Activated naive CD4-positive, alpha-beta T cell (primary cell): ENCODE measurements at places on chromosomes 2 and 18.

GRCh38 chr2:191635333-191636234, 42.4 kb upstream of the NABP1 start:
- no peak for DNase-seq

DNA sequence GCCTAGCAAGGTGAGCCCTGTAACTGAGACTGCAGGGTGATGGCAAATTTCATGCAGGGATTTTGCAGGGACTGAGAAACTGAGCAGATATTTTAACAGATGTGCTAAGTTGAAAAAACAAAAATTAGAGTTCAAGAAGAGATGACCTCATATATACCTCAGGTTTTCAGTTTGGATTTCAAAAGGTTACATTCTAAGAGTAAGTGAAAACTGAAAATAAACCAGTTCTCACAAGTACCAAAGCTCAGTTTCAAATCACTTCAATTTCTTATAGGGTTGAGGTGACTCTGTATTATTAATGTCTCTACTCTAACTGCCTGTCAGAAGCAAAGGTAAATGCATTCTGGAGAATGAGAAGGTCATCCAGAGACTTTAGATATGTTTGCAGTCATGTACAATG, 237.4 kb upstream of the VRK2 start:
- no peak for DNase-seq

- no peak for DNase-seq
Measured at GRCh38 chr2:157990173-157990572, 111.5 kb upstream of the UPP2 start.

DNA sequence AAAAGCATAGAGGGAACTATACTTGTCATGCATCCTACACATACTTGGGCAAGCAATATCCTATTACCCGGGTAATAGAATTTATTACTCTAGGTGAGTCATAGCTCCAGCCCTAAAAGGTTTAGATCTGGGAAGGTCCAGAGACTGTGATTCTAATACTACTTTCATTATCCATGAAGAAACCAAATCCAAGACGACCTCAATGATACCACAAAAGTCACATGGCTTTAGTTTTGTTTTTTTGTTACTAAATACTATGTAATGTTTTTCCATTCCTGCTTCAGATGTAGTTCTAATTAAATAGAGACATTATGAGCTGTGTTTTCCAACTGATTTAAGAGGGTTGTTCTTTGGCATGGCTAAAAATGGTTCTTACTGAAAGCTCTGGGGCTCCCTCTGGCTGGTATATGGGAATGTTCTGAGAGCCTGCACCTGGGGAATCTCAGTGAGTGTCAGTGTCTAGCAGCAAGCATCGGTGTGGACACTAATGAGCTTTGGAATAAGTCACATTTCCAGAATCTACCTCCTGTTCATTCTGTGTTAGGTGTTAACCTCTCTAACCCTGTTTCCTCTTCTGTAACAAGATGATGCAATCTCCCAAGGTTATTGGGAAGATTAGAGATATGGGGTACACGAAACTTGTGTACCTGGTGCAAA, 20.5 kb upstream of the IL1RL2 start:
- DNase-seq, result no peak

- no peak for DNase-seq
Measured at GRCh38 chr18:37533647-37534584, 31.7 kb downstream of the CELF4 start.

- DNase-seq, result no peak
Measured at GRCh38 chr18:23384778-23385736, 68.0 kb upstream of the RIOK3 start.

DNA sequence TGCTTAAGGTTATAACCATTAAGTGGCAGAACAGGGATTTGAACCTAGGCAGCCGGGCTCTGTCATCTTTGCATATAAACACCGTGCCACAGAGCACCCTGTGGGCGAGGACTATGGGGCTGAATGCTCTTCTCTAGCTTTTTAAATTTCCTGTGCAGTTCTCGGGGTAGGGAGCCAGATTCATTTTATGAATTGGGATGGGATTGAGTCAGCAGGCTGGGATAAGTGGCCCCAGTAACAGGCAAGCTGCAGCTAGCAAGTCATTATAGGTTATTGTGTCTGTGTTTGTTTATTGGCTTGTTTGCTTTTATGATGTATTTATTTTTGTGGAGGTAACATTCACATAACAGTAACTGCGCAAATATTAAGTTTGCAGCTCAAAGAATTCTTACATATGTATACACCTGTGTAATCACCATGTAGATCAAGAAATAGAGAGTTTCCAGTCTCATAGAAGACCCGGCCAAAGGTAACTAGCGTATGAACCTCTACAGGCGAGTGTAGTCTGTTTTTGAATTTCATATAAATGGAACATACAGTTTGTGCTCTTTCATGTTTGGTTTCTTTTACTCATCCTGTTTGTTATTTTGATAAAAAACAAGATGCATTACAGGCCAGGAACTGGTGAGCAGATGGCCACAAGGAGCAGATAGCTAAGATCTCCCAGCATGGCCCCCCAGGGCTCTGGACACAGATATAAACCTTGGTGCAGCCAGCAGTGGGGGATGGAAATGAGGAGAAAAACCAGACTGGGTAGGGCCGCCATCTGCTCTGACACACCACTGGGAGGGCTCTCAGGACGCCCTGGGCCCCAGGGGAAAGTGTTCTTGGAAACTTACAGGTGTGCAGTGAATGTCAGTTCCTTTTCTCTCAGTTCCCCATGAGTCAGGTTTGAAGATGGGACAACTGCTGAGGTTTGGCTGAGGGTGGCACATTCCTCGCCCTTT, 49.2 kb upstream of the GPR155 start:
- DNase-seq, result no peak
